Right ventricle myocardium superior (tissue), 1 donor: ENCODE measurements at places on chromosomes 3 and 15. TPM values are rescaled to one million over a fixed set of nuclear protein-coding genes. Genes with fewer than 3 reads are reported as not detected.

- DNase-seq: peak; percentile 64
Observed at GRCh38 chr15:39624806-39625205, 43.9 kb downstream of the THBS1 start.

Gene MB21D2
- 1.7 TPM for total RNA-seq

- DNase-seq: peak; percentile 78
Observed at GRCh38 chr3:38651153-38651789, 1.8 kb upstream of the SCN5A start.

DNA sequence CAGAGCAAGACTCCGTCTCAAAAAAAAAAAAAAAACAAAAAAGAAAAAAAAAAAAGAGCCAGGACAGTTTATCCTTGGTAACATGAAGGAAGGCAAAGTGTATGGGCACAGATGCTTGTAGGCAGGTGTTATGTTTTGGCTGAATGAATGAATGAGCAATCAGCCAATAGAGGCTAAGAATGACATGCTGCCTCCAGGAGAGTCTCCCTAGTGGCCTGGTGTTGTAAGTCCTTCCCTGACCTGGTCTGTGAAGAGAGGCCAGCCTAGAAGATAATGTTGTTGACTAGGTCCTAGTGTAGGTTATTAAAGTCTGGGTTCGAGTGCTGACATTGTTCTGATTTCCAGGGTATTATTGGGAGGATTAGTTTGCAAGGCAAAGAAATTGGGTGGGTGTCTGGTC is 24.9 kb downstream of the GYG1 start:
- DNase-seq: no peak

DNA sequence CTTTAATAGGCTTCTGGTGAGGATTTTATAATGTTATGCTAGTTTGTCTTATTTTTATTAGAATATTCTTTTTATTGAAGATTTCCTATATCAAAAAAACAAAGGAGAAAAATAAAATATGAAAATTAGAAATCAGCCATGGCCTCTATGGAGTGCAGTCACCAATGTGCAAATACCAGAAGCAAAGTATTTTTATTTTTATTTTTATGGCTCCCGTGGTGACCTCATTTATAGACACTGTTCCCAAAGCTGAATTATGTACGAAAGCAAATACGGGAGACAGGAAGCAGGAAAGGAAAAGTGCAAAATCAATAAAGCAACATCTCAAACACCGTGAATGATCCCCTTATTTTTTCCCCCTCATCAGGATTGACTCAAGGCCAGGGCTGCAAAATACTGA is 35.1 kb downstream of the DAZL start:
- DNase-seq: no peak

- no peak for DNase-seq
Observed at GRCh38 chr15:69669446-69669845, 216.8 kb downstream of the RPLP1 start.

Gene PATL2
- total RNA-seq: 3.2 TPM

- no peak for DNase-seq
Observed at GRCh38 chr3:16803019-16803418, 81.7 kb upstream of the PLCL2 start.

DNA sequence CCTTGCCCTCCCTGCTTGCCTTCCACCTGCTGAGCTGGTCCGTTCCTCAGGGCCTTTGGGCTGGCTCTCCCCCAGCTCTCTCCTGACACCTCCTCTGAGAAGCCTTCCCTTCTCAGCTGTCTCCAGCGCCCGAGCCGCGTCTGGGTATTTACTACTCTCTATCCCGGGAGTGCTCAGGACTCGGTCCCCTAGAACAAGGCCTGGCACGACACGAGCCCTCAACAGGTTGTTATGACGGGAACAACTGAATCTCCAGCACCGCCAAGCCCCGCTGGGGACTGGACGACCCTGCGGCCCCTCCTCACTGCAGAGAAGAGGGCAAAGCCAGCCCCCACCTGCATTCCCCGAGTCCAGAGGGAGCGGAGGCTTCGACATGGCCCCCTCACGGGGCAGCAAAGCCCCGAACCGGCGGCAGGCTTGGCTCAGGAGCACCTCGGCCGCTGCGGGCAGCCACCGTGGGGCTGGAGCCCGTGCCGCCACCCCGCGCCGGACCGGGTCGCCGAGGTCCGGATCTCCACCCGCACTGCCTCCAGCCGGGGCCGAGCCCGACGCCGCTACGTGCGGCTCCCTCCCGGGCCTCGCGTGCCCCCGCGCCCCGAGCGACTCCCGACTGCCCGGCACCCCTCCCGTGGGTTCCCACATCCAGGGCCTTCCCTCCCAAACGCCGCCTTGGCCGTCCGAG is 792 bp downstream of the TPRA1 start:
- peak; percentile 44 for DNase-seq

GRCh38 chr15:62416526-62416925 is 251.4 kb upstream of the C2CD4B start:
- DNase-seq: no peak

Gene TTC21A
- total RNA-seq: 2.0 TPM

DNA sequence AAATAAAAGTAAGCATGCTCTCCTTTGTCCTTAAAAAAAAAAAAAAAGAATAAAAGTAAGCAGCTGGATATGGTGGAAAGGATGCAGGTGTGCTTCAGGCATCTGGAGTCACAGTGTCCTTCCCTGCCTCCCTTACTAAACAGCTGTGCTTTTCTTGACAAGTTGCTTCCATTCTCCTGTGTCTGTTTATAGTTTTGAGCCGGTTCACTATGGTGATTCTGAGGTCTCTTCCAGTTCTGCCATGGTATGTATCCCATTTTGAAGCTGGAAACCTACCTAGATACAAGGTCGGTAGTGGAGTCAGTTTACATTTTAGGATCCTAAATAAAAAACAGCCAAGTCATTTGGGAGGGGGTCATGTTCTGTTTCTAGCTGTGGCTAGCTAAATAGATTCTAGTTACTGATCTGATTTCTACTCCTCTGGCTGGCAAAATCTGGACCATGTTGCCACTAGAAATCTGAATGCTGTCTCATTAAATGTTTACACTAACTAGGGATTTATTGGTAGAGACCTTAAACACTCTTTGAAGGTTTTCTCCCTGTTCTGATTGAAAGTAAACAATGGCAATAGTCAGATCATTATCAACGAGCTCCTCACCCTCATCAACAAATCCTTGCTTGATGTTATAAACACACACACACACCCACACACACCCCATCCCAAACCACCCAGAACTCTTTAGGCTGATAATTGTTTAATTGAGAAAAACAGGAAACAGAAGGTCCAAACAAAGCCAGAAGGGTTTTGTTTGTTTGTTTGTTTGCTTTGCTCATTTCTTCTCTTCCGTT is 7.9 kb downstream of the TNFSF10 start:
- DNase-seq: no peak

GRCh38 chr3:128447561-128448013 is 19.1 kb downstream of the DNAJB8 start:
- DNase-seq: no peak

GRCh38 chr3:38171622-38172021 is 6.3 kb downstream of the OXSR1 start:
- DNase-seq: no peak

DNA sequence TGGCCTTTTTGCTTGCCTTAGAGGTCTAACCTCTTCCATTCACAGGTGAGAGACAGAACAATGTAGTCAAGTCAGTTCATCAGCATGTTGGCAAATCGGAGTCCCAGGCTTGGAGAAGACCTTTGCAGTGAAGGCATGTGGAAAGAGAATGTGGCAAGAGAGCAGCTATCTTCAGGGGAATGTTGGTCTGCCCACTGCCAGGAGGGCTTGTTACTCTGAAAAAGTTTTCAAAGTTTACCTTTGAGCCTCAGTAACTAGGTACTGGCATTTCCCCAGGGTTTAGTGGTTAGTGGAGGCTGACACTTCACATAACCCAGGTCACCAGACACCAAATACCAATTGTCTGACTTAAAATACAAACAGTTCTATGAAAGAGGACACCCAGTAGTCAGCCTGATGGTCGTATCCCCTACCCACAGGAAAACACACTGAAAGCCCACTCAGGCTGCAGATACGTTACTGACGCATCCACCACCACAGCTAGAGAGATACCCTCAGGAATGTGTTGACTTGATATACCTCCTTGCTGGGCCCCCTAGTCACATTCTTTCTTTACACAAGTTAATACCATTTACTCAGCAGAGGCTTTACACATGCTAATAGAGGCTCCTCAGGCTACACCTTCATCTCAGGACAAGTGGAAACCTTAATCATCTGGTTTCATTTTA is 9.7 kb upstream of the ARID3B start:
- no peak for DNase-seq

- no peak for DNase-seq
Observed at GRCh38 chr3:127274200-127274760, 13.6 kb downstream of the PRR20G start.

GRCh38 chr15:72193836-72194396 is 3.7 kb downstream of the GRAMD2A start:
- no peak for DNase-seq

DNA sequence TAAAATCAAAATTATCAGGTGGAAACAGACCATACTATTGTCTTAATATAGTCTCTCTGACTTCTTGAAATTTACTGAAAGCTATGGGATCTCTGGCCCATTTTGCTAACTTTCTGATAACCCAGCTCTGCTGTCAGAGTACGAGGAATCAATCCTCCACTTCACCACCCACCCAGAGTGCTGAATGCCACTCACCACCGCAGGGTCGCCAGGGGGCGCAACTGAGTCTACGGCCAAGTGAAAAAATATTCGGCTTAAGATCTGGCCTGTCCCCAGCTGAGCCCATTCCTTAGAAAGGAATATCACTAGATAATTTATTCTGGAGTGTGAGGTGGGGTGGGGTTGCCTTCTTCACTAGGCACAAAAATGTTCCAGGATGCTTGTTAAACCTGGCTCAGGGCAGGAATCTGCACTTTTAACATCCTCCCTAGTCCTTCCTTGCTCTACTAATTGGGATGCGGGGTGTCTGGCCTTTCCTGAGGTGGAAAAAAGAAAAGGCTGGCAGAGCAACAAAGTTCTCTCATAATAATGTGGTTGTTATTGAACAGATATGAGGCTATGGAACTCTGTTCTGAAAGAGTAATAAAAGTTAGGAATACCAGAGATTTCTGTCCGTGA is 520.6 kb downstream of the MFSD1 start:
- peak; percentile 62 for DNase-seq

Gene GABRR3
- total RNA-seq: not detected

Gene ITPR1
- 17.1 TPM for total RNA-seq

- DNase-seq: no peak
Observed at GRCh38 chr3:188948281-188948996, 223.3 kb upstream of the TPRG1 start.

Gene ECE2
- total RNA-seq: not detected

GRCh38 chr15:28896951-28897350 is 11.2 kb downstream of the APBA2 start:
- DNase-seq: no peak

Gene CRBN
- 46.9 TPM for total RNA-seq

DNA sequence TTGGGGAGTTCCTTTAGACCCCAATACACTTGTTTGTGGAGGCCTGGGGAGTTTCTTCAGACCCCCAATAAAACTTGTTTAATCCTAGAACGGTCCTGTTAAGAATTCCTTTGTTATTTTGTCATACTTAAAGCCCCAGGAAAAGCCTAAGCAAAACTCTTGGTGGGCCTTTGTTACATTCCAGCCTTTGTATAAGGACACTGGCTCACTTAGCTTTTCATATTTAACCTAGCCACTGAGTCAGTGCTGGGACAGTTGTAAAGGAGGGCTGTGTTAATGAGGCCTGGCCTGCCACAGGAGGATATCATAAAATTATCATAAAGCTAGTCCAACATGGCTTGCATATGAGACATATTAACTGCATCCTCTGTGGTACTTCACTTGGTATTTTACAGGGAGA is 760.1 kb downstream of the ZNF385D start:
- DNase-seq: no peak

GRCh38 chr3:180798197-180798596 is 114.3 kb upstream of the FXR1 start:
- DNase-seq: no peak

DNA sequence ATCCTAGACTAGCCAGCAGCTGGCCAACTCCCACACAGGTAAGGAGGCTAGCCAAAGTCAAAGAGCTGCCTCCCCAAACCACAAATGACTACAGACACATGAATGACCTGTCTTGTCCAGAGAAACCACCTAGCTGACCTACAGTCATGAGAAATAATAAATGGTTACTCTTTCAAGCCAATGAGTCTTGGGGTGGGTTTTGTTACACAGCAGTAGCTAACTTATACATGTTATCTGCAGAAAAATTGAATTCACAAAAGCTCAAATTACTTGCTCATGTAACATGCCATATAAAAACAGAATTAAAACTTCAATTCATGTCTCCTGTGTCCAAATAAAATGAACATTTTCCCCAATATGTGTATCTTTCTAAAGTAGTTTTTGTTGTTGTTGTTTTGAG is 307.4 kb upstream of the NR2F2 start:
- no peak for DNase-seq

GRCh38 chr3:194574639-194575483 is 58.4 kb downstream of the TMEM44 start:
- DNase-seq: peak; percentile 52

Gene PCSK6
- 34.7 TPM for total RNA-seq

Gene SCN5A
- total RNA-seq: 162 TPM

DNA sequence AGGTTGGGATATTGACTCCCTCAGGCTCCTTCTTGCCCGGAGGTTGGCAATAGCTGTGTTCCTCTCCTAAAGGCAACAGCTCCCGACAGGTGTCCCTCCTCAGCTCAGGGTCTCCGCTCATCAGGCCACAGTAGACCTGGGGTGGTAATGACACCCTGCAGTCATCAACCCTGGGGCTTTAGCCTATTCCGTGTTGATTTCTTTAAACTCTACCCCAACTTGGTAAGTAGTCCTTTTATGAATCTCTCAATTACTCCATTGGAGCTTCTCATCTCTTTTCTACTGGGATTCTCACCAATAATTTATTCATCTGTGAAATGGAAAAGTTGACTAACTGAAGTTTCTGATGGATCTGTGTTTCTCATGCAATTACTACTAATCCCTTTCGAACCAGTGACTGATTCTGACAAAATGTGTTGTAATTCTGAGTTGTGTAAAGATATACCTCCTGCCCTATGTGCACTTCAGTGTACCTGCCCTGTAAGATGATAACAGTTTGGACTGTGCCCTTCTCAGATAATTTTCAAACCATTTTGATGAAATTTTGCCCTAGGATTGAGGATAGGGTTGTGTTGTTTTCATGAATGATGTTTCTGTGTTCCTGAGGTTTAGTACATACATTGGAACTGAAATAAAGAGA is 89.7 kb downstream of the RPL39L start:
- no peak for DNase-seq

Gene CHRFAM7A
- 0.22 TPM for total RNA-seq

Gene PAK6
- total RNA-seq: 9.7 TPM
